ENCODE measurements at places on chromosomes 2 and 18. TPM values are rescaled to one million over a fixed set of nuclear protein-coding genes. Genes with fewer than 3 reads are reported as not detected.

- no peaks in the 10 kb centered on the region for H3K4me1 ChIP-seq
- DNase-seq, result no peak
- no peaks in the 10 kb centered on the region for H3K36me3 ChIP-seq
- no peak overlapping the region for H3K27ac ChIP-seq
- H3K4me3 ChIP-seq, result no peak overlapping the region
Measured at GRCh38 chr2:59882822-59883221, 670.6 kb downstream of the BCL11A start.

TNS1 gene
- total RNA-seq, result 2,296 TPM

NABP1 gene
- total RNA-seq, result 25.2 TPM

L3MBTL4 gene
- total RNA-seq, result 0.27 TPM

KCNJ3 gene
- 1.6 TPM for total RNA-seq

ACKR3 gene
- total RNA-seq, result 68.9 TPM

GRCh38 chr2:144554492-144555210, 34.7 kb upstream of the ZEB2 start:
- no peaks in the 10 kb centered on the region for H3K27me3 ChIP-seq
- H3K4me1 ChIP-seq, result no peaks in the 10 kb centered on the region
- no peak for DNase-seq
- no peak overlapping the region for H3K27ac ChIP-seq
- no peaks in the 10 kb centered on the region for H3K36me3 ChIP-seq

SPC25 gene
- 1.1 TPM for total RNA-seq

- H3K27me3 ChIP-seq, result no peaks in the 10 kb centered on the region
- no peaks in the 10 kb centered on the region for H3K36me3 ChIP-seq
- peaks cover 4% of the 10 kb centered on the region for H3K4me1 ChIP-seq
- no peak overlapping the region for H3K4me3 ChIP-seq
- no peak for DNase-seq
- H3K27ac ChIP-seq, result no peak overlapping the region
Measured at GRCh38 chr2:171958475-171958874, 36.2 kb downstream of the HAT1 start.

GRCh38 chr2:20652141-20652540, 1.2 kb upstream of the HS1BP3 start:
- H3K4me3 ChIP-seq, result no peak overlapping the region
- H3K4me1 ChIP-seq, result peaks cover 23% of the 10 kb centered on the region
- no peaks in the 10 kb centered on the region for H3K36me3 ChIP-seq
- no peaks in the 10 kb centered on the region for H3K27me3 ChIP-seq
- DNase-seq, result no peak
- H3K27ac ChIP-seq, result peak overlapping the region; percentile 92

REG1B gene
- not detected for total RNA-seq

DNA sequence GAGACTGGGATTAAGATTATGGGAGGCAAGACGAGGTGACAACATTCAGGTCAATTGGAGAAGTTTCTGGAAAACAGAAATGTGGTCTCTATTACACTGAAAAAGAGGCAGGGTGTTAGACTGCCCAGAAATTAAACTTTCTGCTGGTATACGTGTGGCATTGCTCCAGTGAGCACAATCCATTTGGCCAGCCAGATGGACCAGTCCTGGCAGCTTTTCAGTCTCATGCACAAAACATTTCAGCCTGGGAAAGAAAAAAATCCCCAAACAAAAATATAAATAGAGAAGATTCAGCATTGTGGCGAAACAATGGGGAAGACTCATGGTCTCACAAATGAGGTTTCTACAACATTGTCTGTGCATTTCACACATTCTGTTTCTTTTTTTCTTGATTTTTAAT, 113.9 kb downstream of the HNMT start:
- H3K4me3 ChIP-seq, result no peak overlapping the region
- H3K4me1 ChIP-seq, result peaks cover 5% of the 10 kb centered on the region
- H3K27me3 ChIP-seq, result no peaks in the 10 kb centered on the region
- H3K27ac ChIP-seq, result no peak overlapping the region
- no peak for DNase-seq

SCN7A gene
- 3.0 TPM for total RNA-seq

CASP8 gene
- 14.6 TPM for total RNA-seq

DNA sequence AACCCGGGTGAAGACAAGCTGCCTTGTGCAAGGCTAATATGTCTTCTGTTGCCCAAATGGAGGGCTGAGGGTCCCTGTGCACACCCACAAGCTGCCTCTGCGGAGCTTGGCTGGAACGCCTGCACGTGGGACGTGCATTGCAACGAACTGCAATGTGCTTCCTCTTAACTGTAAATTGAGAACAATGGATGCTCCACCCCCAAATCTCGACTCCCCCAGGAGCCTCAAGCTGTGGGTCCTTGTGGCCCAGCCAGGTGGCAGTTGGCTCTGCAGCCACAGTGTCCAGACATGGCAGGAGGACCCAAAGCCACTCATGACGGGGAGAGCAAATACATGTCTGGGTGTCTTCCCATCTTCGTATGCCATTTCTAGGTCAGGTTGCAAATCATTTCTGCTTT, 90.1 kb downstream of the TWIST2 start:
- H3K36me3 ChIP-seq, result no peaks in the 10 kb centered on the region
- no peaks in the 10 kb centered on the region for H3K27me3 ChIP-seq
- H3K4me1 ChIP-seq, result no peaks in the 10 kb centered on the region
- H3K27ac ChIP-seq, result no peak overlapping the region
- H3K4me3 ChIP-seq, result no peak overlapping the region

GRCh38 chr2:147679191-147679954, 165.5 kb upstream of the ACVR2A start:
- no peak overlapping the region for H3K27ac ChIP-seq
- no peaks in the 10 kb centered on the region for H3K36me3 ChIP-seq
- no peak for DNase-seq
- no peaks in the 10 kb centered on the region for H3K27me3 ChIP-seq

COX5B gene
- 198 TPM for total RNA-seq

DNA sequence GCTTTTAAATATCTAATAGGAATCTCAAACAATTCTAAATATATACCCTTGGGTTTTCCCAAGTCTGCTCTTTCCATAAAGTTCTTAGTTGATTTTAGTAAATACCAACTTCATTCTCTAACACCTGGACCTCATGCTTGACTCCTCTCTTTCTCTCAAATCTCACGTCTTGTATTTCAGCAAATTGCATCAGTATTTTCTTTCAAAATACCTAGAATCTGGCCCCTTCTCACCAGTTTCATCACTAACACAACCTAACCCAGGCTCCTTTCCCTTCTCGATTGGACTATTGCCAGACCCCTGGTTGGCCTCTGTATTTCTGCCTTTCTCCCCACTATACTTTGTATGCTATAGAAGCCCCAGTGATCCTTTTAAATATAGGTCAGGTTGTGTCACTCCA, 23.0 kb upstream of the FAM171B start:
- H3K27me3 ChIP-seq, result no peaks in the 10 kb centered on the region
- no peak for DNase-seq
- H3K4me3 ChIP-seq, result no peak overlapping the region
- H3K4me1 ChIP-seq, result no peaks in the 10 kb centered on the region
- no peak overlapping the region for H3K27ac ChIP-seq

DNA sequence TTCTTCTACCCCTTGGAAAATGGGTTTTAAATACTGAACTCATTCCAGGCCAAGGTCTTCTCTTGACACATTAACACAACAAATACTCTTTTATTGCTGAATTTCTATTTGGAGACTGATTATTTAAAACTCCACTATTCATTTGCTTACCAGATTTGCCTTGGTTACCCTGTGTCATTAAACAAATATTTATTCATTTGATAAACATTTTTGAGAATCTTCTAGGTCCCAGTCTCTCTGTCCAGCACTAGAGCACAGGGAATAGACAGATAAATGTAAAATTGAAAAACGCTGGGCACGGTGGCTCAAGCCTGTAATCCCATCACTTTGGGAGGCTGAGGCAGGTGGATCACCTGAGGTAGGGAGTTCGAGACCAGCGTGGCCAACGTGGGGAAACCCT, 9.8 kb upstream of the MRO start:
- no peaks in the 10 kb centered on the region for H3K36me3 ChIP-seq
- H3K4me3 ChIP-seq, result no peak overlapping the region
- DNase-seq, result no peak
- H3K27ac ChIP-seq, result no peak overlapping the region
- no peaks in the 10 kb centered on the region for H3K27me3 ChIP-seq
- no peaks in the 10 kb centered on the region for H3K4me1 ChIP-seq

DNA sequence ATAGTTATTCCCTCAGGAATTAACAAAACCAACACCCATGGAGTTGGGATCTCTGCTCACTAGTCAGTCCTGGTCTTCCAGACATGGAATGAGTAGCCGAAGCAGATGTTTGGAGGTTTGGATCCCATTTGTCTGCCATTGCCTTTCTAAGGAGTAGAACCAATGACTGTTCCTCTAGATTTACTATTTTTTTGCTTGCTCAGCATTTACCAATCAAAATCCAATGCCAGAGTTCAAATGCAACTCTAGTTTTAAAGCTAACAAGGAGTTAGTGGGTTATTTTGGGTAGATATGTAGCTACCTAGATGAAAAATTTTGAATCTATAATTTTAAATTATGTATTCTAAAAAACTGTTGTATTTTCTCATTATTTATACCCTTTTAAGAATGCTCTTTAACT, 62.6 kb downstream of the MALT1 start:
- no peak overlapping the region for H3K27ac ChIP-seq
- no peaks in the 10 kb centered on the region for H3K27me3 ChIP-seq
- peaks cover 19% of the 10 kb centered on the region for H3K36me3 ChIP-seq
- no peak overlapping the region for H3K4me3 ChIP-seq

- no peaks in the 10 kb centered on the region for H3K36me3 ChIP-seq
- no peak overlapping the region for H3K27ac ChIP-seq
- no peaks in the 10 kb centered on the region for H3K27me3 ChIP-seq
- no peak for DNase-seq
- H3K4me3 ChIP-seq, result no peak overlapping the region
Measured at GRCh38 chr18:9649164-9649540, 34.8 kb upstream of the PPP4R1 start.

UGT1A5 gene
- not detected for total RNA-seq

DNA sequence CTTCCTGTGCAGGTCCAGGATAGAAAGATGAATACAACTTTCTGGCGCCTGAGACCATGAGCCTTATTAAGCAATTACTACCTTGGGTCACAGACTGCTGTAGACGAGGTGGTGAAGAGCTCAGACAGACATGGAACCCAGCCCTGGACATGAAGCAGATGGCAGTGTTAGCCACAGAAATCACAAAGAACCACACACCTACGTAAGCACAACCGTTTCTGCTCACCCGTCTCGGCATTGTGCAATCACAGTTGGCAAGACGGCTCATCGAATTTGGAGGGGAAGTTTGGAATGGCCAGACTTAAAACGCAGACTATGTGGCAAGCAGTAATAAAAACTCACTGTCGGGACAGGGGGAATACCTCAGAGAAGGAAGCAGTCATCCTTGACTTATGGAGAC, 24.3 kb upstream of the ASPRV1 start:
- H3K4me1 ChIP-seq, result no peaks in the 10 kb centered on the region
- no peaks in the 10 kb centered on the region for H3K36me3 ChIP-seq
- H3K27ac ChIP-seq, result no peak overlapping the region
- H3K4me3 ChIP-seq, result no peak overlapping the region
- DNase-seq, result no peak
- H3K27me3 ChIP-seq, result no peaks in the 10 kb centered on the region

DNA sequence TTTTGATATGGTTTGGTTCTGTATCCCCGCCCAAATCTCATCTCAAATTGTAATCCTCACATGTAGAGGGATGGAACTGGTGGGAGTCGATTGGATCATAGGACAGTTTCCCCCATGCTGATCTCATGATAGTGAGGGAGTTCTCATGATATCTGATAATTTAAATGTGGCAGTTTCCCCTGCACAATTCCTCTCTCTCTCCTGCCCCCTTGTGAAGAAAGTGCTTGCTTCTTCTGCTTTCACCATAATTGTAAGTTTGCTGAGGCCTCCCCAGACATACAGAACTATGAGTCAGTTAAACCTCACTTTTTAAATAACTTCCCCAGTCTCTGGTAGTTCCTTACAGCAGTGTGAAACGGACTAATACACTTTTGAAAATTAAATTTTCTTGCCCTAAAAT, 12.3 kb upstream of the KCNJ3 start:
- H3K4me3 ChIP-seq, result no peak overlapping the region
- H3K36me3 ChIP-seq, result no peaks in the 10 kb centered on the region
- no peaks in the 10 kb centered on the region for H3K4me1 ChIP-seq
- no peak overlapping the region for H3K27ac ChIP-seq
- H3K27me3 ChIP-seq, result no peaks in the 10 kb centered on the region
- DNase-seq, result no peak

- DNase-seq, result no peak
- H3K4me3 ChIP-seq, result no peak overlapping the region
- no peaks in the 10 kb centered on the region for H3K27me3 ChIP-seq
- H3K4me1 ChIP-seq, result no peaks in the 10 kb centered on the region
Measured at GRCh38 chr2:103789381-103790095, 1027.7 kb downstream of the TMEM182 start.

DNA sequence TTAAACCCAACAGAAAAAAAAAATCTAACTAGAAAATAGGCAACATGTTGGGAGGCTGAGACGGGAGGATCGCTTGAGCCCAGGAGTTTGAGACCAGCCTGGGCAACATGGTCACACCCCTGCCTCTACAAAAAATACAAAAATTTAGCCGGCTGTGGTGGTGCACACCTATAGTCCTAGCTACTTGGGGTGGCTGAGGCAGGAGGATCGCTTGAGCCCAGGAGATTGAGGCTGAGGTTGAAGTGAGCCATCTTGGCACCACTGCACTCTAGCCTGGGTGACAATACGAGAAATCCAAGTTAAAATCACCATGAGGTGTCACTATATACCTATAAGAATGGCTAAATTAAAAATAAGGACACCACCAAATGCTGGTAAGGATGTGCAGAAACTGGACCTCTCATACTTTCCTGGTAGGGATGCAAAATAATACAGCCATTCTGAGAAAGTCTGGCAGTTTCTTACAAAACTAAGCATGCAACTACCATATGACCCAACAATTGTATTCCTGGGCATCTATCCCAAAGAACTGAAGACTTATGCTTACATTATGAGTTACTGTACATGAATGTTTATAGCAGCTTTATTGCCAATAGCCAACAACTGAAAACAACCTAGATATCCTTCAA, 2.2 kb downstream of the SEPTIN10 start:
- H3K4me1 ChIP-seq, result peaks cover 27% of the 10 kb centered on the region
- no peaks in the 10 kb centered on the region for H3K27me3 ChIP-seq
- no peak for DNase-seq
- no peak overlapping the region for H3K27ac ChIP-seq
- H3K4me3 ChIP-seq, result peak overlapping the region; percentile 78
- H3K36me3 ChIP-seq, result no peaks in the 10 kb centered on the region

ZBTB7C gene
- total RNA-seq, result 9.6 TPM

DNA sequence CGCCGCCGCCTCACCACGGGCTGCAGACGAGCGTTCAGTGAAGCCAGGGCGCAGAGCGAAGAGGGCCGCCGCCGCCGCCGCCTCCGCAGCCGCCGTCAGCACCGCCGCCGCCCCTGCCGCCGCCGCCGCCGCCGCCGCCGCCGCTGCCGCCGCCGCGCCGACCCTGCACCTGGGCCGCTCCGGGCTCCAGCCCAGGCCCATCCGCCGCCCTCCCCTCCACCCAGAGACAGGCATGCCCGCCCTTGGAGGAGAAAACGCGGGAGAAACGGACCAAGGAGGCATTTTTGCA, 3.0 kb downstream of the POU3F3 start:
- no peaks in the 10 kb centered on the region for H3K36me3 ChIP-seq
- H3K4me3 ChIP-seq, result peak overlapping the region; percentile 15
- no peaks in the 10 kb centered on the region for H3K27me3 ChIP-seq
- DNase-seq, result no peak

- no peak overlapping the region for H3K4me3 ChIP-seq
- no peaks in the 10 kb centered on the region for H3K36me3 ChIP-seq
- H3K27me3 ChIP-seq, result no peaks in the 10 kb centered on the region
- no peak overlapping the region for H3K27ac ChIP-seq
Measured at GRCh38 chr2:18464913-18465312, 95.5 kb downstream of the RDH14 start.

GRCh38 chr2:233179848-233180366, 71.6 kb upstream of the ATG16L1 start:
- no peak overlapping the region for H3K4me3 ChIP-seq
- no peaks in the 10 kb centered on the region for H3K36me3 ChIP-seq
- no peaks in the 10 kb centered on the region for H3K27me3 ChIP-seq
- H3K27ac ChIP-seq, result no peak overlapping the region

Data from thoracic aorta (tissue), 2 donors.